ENCODE measurements at places on chromosomes 6 and 20.

DNA sequence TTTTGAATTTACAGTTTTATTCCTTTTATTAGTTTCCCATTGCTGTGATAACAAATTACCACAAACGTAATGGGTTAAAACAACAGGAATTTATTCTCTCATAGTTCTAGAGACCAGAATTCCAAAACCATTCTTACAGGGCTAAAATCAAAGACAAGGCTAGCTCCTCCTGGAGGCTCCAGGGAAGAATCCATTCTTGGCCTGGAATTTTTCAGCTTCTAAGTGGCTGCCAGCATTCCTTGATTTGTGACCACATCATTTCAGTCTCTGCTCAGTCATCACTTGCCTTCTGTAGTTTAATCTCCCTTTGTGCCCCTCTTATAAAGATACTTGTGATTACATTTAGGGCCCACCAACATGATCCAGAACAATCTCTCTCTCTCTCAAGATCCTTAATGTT lies 897 bp upstream of the SEL1L2 start:
- no peak for DNase-seq

DNA sequence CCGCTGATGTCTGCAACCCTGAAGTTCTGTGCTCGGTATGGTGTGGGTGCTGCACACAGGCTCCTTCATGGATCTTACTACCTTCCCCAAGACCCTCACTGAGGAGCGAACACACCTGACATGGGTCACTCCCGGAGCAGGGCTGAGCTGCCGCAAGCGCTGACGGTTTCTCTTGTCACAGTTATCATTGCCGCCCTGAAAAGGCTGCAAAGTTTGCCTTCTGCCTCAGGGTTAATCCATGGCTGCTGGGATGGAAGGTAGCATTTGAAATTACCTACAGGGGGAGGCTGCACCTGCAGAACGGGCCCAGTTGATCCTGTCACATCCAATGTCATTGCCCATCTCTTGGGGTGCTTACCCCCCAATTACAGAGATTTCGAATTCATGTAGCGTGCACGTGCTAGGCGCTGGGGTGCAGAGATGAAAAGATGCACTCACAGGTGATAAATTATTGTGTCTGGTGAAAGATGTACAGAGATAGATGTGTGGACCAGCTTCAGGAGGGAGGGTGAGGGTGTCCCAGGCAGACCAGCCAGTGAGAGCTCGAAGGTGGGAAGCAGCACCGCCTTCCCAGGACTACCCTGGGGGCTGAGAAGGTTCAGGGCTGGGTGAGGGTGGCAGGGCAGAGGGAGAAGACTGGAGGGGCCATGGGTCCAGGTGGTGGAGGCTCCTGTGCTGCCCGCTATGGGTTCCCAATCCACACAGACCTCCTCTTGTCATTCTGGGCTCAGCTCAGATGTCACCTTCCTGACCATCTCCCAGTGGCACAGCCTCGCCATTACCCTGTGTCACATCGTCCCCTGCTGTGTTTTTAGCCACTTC lies 120.1 kb downstream of the SYCP2 start:
- no peak for DNase-seq

DNA sequence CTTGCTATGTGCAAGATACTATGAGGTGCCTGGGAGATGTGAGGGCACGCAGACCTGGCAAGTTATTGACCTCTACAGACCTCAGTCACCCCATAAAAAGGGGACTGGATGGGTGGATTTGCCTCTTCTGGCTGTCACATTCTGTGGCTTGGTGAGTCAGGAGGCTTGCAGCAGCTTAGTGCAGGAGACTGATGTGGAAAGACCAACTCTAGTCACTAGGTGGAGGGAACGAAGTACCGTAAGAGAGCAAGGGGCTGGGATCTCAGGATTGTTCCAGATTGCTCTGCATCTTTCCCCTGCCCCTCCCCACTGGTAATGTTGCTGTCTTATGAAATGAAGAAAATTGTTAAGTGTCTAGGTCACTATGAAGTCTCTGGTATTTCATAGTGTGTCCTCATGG lies 3.3 kb downstream of the MAPRE1 start:
- DNase-seq = no peak

DNA sequence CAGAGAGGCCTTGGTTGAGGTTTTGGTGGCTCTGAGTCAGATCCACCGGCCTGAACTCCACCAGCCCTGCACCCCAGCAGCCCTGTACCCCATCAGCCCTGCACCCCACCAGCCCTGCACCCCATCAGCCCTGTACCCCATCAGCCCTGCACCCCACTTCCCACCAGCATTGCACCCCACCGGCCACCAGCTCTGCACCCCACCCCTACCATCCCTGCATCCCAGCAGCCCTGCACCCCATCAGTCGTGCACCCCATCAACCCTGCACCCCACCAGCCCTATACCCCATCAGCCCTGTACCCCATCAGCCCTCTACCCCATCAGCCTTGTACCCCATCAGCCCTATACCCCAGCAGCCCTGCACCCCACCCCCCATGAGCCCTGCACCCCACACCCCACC lies 14.3 kb upstream of the CHRNA4 start:
- no peak for DNase-seq

DNA sequence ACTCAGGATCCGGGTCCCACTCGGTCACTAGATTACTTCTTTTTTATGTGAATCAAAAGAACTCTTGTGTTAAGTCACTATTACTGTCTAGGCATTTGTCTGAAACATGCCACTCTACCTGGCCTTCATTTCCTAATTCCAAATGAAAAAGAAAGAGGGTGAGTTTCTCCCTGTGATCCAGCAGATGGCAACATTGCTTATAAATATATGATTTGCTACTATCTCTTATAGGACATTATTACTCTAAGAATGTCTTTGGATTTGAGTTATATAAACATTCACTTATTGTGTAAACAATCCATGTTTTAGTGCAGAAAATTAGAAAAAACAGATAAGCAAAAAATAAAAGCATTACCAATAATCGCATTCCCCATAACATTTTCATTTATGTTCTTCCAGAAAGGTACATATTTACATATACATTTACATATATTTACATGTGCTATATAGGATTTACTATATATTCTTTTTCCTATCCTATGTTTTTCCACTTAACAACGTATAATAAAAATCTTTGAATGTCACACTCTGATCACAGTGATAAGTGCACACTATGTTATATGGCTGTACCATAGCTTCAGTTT lies 66.9 kb downstream of the FAXC start:
- DNase-seq = peak; percentile 7

- no peak for DNase-seq
Observed at GRCh38 chr6:89251170-89251569, 34.0 kb upstream of the GABRR1 start.

GRCh38 chr20:13008761-13009681 lies at the start of gene SPTLC3:
Gene SPTLC3 (plus strand): TSS chr20:13008972. CDS start chr20:13009268, 296 bp downstream.
- DNase-seq = no peak

DNA sequence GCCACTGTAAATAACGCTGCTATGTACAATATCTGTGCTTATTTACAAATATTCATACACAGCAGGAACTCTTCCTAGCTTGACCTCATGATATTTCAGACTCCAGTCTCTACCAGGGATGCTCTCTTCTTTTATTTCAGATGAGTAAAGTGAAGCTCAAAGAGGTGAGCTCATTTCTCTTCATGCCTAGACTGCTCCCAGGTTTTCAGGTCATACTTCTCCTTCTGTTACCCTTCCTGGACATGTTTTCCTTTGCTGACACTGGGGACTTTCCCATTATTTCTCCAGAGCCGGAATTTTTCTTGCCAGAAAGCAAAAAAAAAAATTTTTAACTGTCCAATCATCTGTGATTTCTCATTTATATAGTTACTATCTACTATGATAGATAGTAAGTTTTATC lies 147.2 kb upstream of the DST start:
- no peak for DNase-seq

DNA sequence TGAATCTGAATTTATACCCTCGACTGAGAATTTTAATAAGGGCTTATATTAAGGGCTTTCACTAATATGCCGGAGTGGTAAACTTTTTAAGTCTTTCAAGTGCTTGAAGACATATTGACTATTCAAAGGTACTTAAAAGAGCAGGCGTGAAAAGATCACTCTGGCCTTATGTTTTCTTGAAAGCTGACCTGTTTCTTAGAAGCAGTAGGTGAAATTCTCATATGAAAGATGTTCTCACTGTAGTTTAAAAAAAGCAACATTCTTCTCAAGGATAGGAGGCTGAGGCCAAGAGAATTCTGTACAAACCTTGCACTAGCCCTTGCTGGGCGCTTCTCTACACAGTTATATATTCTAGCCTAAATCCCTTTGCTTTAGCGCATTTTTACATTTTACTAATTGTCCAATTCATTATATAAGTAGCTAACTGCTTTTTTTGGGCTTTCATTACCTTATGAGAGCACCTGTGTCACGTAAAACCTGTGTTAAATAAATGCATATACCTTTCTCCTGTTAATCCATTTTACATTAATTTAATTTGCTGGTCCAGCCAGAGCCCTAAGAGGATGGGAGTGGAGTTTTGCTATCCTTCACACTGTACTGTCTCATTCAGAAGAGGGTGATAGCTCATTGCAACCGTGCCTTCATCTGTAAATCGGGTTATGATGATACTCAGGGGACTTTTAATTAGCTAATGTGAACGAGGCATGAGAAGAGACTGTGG lies 59.6 kb upstream of the HFE start:
- DNase-seq = no peak

- no peak for DNase-seq
Observed at GRCh38 chr6:53244958-53245357, 96.3 kb upstream of the GCM1 start.

- no peak for DNase-seq
Observed at GRCh38 chr6:73631849-73632248, 21.9 kb downstream of the SLC17A5 start.

DNA sequence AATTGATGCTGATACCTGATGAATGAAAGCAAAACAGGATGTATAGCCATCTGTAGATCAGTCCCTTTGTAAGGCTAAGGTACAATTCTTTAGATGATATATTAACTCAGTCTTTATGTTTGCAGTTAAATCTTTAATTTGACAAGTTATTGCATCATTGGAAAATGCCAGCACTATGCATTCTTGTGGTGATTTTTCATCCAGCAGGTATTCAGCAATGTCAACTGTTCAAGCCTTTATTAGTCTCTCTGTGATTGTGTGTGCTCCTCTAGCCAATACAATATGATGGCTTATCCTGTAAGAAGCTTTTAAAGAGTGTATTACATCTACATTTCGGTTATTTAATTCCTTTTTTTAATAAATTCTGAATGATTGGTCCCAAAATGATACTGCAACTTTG lies 34.3 kb downstream of the HLA-DMB start:
- DNase-seq = no peak

DNA sequence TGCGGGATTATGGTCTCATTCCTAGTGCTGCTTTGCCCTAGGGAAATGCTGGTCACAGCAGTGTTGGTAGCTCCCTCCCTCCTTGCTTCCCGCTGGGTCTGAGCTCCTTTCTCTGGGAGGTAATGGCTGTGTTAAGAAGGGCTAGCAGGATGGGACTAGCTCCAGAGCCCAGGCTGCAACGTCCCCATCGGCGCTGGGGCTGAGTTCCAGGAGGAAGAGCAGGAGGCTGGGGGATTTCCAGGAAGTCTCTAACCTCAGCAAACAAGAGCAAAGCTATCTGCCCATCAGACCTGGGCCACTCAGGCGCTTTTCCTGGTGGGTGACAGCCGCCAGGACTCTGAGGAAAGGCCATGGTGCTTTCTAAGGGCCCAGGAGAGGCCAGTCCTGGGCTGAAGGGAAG lies 174.2 kb downstream of the DLL1 start:
- DNase-seq = no peak

DNA sequence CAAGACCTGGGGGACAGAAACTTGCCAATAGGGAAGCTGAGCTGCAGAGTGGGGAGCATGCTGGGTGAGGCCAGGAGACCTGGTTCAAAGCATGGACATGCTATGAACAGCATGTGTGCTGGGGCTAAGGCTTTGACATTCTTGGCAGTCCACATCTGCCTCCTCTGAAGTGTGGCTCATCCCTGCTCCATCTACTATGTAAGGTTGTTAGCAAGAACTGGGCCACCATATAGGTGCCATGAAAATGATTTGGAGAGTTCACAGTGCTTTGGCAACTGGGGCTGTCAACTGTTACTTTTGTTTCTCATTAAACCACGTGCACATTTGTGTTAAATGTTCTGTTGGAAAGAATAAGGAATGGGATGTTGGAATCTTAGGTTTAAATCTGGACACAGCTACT lies 311.1 kb downstream of the CDC5L start:
- no peak for DNase-seq

DNA sequence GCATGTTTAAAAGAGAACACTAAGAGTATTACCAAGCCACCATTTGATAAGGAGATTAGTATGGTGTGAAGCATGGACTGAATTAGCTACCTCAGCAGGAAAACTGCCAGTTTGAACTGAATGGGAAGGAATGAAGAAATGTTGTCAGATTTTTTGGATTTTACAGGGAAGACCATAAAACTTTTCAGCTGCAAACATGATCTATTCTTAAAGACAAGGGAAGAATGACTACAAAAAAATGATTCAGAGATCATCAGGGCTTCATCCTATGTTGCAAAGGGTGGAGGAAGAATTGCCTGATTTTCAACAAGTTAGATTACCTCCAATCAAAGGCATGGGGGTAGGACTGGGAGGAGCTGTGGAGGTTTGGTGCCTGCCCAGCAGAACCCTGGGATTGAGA lies 49.3 kb upstream of the MTRF1L start:
- no peak for DNase-seq

GRCh38 chr6:109524129-109524528 lies 41.1 kb upstream of the ZBTB24 start:
- no peak for DNase-seq

DNA sequence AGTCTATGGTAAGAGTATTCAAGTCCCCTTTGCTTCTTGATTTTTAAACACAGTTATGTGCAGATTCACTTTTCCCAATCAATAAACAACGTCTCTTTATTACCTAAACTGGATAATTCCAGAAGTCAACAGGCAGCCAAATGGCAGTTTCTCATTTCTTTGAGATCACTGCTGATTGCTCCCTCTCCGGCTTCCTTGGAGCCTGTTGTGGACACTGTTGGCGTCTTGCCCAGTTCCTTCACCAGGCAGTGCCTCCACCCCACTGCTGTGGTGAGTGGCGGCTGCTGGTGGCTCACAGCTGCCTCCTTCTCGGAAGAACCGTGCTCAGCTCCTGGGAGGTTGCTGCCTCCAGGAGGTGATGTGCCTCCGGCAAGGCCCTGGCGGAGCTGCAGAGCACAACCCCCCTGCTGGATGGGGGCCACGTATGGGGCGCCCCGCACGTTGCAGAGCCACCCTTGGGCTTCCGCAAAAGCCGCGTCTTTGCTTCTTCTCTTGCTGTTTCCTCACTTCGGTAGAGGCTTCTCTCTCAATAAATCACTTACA lies 105.1 kb upstream of the CNKSR3 start:
- DNase-seq = peak; percentile 80

- no peak for DNase-seq
Observed at GRCh38 chr6:40796260-40797221, 209.4 kb upstream of the LRFN2 start.

DNA sequence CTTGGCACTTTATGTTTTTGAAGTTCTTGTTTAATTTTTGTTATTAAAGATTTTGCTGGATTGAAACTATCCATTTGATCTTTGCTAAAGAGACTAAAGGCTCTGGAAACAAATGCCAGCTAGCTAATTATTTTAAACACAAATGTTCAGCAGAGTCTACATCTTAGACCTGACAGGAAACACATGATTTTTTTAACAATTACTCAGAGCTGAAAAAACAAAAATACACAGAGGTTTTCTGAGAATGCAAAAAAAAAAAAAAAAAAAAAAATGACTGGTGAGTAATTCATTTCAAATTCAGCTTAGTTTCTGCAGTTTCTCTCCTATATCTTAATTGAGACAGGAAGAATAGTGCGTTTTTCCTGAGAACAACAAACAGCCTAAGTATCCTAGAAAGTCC lies 448.0 kb downstream of the TENT5A start:
- no peak for DNase-seq

- no peak for DNase-seq
Observed at GRCh38 chr20:1838556-1839279, 56.5 kb upstream of the SIRPA start.

- no peak for DNase-seq
Observed at GRCh38 chr20:8291873-8292272, 159.8 kb downstream of the PLCB1 start.

Measured in HCT116 (cell line).